ENCODE measurements at places on chromosomes 7 and 10.
A peak's percentile ranks its signal among the peaks of the same experiment; 100 is the strongest.

DNA sequence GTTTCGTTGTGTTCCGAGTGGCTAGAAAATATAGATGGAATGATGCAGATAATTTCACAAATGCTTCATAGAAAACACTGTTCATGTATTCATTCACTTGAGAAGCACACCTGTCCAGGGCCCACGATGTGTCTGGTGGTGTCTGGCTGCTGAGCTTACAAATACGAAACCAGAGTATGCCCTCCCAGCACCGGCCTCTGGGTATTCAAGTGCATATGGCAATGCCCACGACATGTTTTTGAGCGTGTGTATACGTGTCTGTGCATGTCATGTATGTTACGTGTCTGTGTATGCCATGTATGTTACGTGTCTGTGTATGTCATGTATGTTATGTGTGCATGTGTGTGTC, 37.9 kb downstream of the IL2RA start:
- DNase-seq: no peak

GRCh38 chr10:1462521-1462920, 274.8 kb downstream of the ADARB2 start:
- no peak for DNase-seq

DNA sequence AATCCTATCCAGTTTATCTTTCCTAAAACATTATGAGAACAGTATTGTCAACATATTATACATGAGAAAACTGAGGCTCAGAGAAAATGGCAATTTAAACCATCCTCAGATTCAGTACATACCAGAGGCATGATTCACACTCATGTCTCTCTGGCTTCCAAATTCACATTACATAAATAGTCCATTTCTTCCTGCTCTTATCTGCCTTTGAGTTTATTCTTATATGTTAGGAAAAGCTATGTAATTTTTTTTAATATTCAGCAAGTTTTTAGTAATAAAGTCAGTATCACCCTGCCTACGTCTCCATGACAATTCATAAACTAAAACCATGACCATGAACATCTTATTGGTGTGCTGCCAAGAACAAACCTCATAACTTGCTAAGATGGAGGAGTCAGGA, 1260.2 kb upstream of the SORCS1 start:
- DNase-seq: no peak

DNA sequence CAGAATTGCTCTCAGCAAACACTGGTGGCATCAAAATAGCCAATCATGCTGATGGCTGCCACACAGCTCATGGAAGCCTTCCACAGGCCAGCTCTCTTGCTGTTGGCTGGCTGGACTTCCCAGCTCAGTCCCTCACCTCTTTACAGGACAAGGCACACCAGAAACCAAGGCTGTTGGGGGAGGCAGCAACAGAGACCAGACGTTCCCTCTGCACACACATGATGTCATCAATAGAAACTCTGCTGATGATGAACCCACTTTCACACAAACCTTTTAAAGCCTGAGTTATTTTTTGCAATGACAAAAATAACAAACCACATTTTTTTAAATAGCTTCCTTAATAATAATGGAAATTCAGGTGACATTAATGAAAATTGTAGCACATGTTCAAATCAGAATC, 300.9 kb upstream of the C7orf33 start:
- DNase-seq: no peak

- no peak for DNase-seq
These were observed 101.6 kb upstream of the INSIG1 start for GRCh38 chr7:155195939-155196523.

GRCh38 chr10:34139559-34139958, 675.5 kb downstream of the PARD3 start:
- no peak for DNase-seq

DNA sequence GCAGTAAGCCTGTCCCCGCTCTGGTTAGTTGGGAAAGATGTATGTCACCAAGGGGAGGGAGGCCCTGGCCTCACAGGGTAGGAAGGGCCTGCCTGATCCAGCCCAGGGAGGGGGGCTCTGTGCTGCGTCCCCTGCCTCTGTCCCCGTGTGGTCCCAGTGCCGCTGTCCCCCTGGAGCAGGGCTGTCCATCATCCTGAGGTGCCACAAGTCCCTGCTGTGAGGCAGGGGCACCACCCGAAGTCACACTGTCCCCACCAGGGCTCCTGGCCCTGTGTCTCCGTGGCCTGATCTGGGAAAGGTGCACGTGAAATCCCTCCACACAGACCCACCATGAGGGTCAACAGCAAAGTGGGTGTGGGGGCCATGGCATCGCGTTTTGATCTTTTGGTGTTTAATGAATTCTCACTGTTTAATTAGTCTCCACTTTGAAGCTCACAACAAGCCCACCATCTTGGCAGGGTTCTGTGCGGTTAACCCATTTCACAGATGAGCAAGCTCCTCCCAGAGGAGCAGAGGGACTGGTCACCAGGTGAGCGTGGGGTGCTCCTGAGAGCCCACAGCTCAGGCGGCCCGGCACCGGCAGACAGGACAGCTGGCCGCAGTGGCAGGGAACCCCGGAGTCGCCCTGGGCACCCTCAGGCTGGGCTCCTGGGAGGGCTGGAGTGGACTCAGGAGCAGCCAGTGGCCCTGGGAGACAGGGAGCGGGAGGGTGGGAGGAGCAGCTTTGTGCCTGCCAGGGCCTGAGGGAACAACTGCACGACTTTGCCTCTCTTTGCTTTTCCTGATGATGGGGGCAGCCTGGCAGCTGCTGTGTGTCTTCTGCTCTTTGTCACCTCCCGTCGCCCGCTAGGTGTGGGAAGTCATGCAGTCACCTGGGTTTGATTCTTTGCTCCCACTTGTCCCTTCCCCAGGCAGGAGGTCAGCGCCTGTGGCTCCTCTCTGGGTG, 12.0 kb upstream of the CRYGN start:
- DNase-seq: peak; percentile 25

- no peak for DNase-seq
These were observed 90.4 kb upstream of the IGFBP3 start for GRCh38 chr7:46011501-46011900.

DNA sequence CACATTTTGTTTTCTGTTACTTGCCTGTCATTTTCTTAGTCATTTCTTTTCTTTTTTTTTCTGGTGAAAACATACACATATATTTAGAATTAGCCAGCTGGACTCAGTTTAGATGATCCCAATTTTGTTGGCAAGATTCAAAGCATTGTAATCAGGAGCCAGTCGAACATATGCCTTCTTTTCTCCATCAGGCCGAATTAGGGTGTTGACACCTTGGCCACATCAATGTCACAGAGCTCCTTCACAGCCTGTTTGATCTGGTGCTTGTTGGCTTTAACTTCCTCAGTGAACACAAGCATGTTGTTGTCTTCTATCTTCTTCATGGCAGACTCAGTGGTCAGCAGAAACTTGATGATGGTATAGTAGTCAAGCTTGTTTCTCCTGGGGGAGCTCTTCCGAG, 32.6 kb downstream of the PHF14 start:
- no peak for DNase-seq

- no peak for DNase-seq
These were observed 308.5 kb downstream of the REEP3 start for GRCh38 chr10:63829573-63830149.

DNA sequence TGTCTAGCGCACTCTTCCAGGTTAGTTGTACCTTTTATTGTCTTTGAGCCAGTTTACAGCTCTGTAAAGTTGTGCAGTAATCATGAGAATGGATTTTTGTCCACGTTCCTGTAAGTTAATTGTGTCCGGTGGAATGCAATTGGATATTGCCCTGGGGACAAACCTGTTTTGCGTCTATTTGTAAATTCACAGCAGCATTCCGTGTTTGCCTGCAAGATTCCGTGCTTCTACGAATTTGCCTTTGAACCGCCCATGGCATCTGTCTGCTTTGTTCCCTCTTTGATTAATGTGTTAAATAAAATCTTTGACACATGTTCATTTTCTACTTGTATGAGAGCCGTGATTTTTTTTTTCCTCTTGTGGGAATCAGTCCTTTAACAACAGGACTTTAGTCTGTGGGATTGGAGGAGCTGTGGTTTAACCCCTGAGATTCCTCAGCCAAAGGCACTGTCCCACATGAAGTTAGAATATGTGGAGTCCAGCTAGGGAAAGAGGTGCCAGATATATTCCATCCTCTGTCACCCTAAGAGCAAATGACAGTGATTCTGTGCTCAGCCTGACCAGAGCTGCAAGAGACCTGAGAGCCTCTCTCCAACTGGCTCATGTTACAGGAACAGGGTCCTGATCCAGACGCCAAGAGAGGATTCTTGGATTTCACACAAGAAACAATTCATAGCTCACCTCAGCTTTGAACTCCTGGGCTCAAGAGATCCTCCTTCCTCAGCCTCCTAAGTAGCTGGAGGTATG, 126.3 kb downstream of the COL26A1 start:
- no peak for DNase-seq

DNA sequence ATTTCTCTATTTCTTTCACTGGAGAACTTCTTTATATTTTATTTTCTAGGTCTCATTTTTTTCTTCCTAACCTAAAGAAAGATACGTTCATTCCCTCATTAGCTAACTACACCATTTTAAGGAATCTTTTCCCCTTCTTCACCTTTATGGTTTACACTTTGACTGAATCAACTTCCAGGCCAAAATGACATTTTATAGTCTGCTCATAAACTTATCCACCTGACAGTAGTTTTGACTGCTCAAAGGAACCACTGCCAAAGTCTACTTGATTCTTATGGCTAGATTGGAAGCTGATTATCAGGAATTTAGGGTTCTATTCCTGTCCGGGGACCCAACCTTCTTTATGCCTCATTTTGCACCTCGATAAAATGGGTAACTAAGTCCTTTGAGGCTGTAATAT, 73.0 kb upstream of the FOXP2 start:
- DNase-seq: no peak
